ENCODE measurements at places on chromosomes 16 and 17.
A peak's percentile ranks its signal among the peaks of the same experiment; 100 is the strongest.

- DNase-seq = no peak
Observed at GRCh38 chr16:75616521-75617010, 6.5 kb downstream of the ADAT1 start.

GRCh38 chr16:26733710-26734109, 333.0 kb upstream of the C16orf82 start:
- no peak for DNase-seq

DNA sequence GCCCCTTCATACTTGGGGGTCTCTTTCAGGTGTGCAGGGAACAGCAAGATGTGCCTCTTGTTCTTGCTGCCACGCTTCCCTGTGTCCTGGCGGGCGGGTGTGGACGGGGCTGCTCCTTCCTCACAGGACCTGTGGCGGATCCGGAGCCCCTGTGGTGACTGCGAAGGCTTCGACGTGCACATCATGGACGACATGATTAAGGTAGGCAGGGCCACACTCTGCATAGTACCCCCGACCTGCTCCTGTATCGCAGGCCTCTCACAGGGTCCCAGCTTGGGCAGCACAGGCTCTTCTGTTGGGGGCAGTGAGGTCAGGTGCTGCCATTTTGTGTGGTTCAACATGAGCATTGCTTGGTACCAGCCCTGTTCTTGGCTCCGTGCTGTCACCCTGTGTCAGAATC, 42.5 kb downstream of the PRMT7 start:
- DNase-seq = no peak

- peak; percentile 97 for DNase-seq
Observed at GRCh38 chr17:18225121-18225641, at the start of gene LLGL1. LLGL1 (plus strand) TSS chr17:18225635; CDS start chr17:18225683, 48 bp downstream.

DNA sequence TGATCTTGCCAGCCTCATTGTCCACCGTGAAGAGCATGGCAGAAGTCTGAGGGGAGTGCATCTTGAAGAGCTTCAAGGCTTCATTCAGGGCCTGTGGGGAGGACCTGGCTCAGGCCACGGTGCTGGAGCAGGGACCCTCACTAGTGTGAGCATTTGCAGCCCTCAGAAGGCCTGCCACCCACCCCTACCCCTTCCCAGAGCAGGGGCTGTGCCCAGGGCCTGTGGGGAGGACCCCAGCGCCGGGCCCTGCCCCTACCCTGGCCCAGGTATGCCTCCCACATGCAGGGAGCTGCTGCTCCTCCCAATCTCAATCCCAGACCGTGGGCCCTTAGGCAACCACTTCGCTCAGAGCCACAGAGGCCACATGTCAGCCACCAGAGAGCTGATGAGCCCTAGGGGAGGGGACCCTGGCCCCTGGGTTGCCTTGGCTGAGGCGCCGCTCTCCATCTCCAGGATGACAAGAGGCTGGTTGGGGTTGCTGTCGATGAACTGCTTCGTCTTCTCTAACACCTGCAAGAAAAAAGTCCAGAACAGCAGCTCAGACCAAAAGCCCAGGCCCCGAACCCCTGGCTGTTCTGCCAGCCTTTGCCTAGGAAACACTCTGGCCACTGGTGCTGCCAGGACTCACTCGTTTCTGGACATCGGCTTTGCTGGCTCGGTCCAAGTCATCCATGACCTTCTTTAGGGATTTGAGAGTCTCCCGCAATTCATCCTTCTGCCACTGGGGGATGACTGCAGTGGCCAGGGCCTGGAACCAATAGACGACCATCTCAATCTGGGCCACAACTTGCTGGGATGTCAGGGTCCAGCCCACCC, 1.8 kb upstream of the EXOSC6 start:
- peak; percentile 63 for DNase-seq

- no peak for DNase-seq
Observed at GRCh38 chr17:17628388-17629008, 37.0 kb upstream of the PEMT start.

DNA sequence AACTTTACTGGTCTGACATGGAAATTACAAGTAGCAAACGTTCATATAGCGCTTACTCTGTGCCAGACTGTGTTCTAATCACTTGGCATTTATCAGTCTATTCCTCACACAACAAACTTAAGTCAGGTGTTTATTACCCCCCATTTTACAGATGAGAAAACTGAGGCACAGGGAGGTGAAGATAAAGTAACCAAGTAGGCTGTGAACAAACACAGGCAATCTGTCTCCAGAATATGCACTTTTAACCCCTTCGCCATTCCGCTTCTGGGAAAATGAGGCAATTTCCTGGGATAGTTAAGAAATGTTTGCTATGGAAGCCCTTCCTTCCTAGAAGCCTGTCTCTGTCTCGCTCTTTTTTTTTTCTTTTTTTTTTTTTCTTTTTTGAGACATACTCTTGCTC, 12.2 kb upstream of the CXCL16 start:
- no peak for DNase-seq

- peak; percentile 67 for DNase-seq
Observed at GRCh38 chr16:8967132-8967821, 3.6 kb upstream of the USP7 start.

- DNase-seq = peak; percentile 21
Observed at GRCh38 chr17:31489295-31490018, 98.0 kb downstream of the RAB11FIP4 start.

DNA sequence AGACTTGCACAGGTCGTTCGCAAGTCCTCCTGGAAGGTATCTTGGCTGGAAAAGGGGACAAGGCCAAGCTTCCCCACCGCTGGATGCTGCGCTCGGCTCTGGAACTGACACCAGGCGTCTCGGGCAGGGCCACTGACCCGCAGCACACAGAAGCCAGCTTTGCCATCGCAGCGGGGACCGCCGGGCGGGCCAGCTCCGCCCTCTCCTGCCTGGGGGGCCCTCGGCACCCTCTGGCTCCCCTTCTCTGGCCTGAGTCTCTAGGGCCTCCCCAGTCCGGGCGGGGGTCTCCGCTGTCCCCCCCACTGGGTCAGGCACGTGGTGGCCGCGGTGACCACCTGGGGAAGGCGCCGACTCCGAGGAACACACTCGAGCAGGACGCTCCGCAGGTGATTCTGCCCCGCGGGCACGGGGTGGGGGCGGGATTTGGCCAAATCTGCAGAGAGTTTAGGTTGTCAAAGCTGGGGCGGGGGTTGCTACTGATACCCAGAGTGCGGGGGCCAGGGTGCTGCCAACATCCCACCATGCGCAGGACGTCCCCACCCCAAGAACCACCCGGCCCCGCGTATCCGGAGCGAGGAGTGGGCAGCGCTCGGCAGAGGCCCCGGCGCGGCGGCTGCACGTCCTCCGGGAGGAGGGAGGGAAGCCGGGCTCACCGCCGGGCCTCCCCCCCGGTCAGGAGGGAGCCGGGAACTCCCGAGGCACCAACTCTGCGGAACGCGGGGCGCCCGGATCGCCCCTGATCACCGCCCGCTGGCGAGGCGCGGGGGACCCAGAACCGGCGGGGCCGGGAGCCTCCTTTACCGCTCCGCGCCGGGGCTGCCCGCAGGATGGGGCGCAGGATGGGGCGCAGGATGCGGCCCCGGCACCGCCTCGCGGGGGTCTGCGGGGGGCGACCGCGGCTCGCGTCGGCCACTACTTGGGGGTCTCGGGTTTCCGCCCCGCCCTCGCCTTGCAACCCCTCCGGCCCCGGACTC, 744 bp upstream of the METRNL start:
- no peak for DNase-seq

DNA sequence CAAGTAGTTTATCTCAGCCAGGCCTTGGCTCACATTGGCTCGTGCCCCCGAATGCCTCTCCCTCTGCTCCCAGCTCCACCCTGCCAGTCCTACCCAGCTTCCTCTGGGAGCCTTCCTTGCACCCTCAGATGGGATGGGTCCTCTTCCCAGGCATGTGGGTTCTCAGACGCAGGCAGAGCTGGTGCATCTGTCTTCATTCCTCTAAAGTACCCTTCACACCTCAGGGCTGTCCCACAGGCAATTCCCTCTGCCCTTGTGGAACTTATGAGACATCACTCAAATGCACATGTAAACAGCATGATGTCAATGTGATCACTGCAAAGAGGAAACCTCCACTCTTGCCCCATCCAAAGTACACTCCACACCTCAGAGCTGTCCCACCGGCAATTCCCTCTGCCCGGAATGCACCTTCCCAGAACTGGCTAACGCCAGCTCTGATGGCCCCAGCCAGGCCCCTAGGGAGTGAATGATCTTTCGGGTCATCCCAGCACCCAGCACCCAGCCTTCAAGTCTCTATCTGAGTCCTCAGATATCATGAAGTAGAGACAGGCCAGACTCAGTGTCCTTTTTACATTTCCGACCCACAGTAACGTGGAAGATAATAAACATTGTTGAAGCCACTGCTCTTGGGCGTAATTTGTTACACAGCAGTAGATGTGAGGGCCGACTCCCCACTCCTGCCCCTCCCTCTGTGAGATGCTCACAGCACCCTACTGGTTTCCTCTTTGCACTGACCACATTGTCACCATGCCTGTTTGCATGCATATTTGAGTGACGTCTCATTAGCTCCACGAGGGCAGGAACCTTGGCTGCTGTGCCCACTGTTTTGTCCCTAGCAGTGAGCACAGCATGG, 85.4 kb downstream of the N4BP1 start:
- peak; percentile 29 for DNase-seq

- DNase-seq = peak; percentile 21
Observed at GRCh38 chr17:21283482-21284318, 811 bp upstream of the MAP2K3 start.

GRCh38 chr16:85172455-85173145, 60.3 kb upstream of the CIBAR2 start:
- peak; percentile 57 for DNase-seq

DNA sequence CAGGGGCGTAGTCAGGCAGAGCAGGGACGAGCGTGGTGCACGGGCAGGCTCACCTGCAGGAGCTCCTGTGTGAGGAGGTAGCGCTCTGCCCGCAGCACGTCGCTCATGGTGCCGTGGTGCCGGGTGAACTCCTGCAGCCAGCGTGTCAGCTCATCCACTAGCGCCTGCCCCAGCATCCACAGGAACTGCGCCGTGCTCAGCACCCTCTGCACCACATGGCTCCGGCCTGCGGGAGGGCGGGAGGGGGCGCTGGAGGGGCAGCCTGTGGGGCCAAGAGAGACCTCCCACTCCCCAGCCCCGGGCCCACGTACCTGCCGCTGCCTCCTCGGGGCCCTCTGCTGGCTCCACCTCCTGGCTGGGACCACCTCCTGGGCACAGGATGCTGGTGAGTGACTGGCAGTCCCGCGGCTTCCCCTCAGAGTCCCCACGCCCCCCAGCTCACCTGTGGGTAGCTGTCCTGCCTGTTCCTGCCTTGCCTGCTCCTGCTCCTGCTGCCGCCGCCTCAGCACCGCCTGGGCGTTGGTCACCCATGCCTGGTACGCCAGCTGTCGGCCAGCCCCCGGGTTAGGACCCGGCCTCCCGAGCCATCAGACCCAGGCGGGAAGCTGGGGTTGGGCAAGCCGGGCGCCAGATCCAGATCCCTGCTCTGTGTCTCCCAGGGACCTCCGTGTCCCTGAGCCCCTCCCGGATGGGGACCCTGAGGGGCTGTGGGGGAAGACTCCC, 16.6 kb downstream of the CTU2 start:
- DNase-seq = no peak

DNA sequence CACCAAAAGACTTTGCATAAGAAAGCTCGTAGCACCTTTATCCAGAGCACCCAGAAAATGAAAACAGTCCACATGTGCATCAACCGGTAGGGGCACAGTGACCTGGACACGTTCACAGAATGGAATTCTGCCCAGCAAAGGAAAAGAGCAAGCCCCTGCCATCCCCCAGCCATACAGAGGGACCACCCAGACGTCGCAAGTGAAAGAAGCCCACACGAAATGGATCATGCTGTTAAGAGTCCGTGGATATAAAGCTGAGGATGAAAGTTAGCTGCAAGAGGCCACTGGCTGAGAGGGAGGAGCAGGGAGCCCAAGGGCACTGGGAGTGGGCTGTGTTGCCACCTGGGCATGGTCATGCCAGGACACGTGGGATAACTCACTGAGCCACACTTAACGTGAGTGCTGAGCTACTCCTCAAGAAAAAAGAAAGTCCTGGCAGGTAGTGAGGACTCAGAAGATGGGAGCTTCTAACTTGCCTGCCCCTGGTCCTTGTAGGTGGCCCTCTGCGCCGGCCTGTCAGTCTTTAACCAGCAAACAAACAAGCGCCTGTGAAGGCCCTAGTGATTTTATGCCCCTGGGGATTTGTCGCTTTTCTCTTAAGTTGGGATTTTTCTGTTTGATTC, 190.7 kb downstream of the C16orf95 start:
- no peak for DNase-seq

DNA sequence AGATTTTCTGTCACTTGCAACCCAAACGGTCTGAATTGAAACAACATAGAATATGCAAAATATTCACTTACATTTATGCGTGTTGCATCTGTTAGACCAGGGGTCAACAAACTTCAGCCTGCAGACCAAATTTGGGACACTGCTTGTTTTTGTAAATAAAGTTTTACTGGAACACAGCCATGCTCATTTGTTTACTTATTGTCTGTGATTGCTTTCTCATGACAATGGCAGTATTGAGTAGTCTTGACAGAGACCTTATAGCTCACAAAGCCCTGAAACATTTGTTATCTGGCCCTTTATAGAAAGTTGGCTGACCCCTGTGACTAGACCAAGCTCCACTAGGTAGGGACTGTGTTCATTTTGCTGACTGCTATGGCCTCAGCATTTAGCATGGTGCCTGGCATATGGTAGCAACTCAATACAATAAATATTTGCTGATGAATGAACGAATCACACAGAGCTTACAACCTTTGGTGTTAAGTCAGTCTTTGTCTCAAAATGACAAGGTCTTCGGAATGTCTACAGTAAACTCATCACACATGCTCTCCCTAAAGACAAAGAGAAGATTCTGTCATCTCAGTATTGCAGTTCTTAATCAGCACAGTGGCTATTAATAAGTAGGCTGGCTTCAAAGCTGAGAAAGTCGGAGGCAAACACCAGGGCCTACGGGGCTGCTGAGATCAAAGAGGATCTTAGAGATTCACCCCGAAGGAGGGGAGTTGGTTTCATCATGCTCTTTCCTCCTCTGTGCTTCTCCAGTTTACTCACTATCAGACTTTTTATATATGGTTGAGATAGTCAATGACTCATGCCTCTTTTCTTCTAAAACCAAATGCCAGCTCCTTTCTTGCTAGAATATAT, 95.2 kb upstream of the AXIN2 start:
- DNase-seq = no peak

DNA sequence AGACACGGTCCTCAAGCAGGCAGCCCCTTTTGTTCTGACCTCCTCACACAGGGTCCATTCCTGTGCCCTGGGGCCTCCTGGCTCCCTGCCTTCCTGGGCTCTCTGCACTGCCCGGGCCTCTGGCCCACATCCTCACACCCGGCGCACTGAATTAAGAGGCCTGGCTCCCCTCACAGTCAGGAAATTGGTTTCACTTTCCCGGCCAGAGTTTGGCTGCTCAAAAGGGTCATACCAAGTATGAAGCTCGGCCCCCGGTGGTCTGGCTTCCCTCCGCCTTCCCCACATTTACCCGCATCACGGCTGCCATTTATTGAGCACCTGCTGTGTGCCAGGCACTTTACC, 220.0 kb downstream of the NTN1 start:
- no peak for DNase-seq
